Fibroblast of lung (primary cell): ENCODE measurements at places on chromosomes 3 and 15. TPM values are rescaled to one million over a fixed set of nuclear protein-coding genes. Genes with fewer than 3 reads are reported as not detected.

GRCh38 chr3:18809640-18810305 is 338.5 kb upstream of the KCNH8 start:
- no peak overlapping the region for H3K27ac ChIP-seq
- no peak overlapping the region for H3K4me3 ChIP-seq
- H3K27me3 ChIP-seq: no peaks in the 10 kb centered on the region
- no peaks in the 10 kb centered on the region for H3K36me3 ChIP-seq
- no peak for DNase-seq

Gene POPDC2
- total RNA-seq: 0.17 and 0.26 TPM in 2 replicates

Gene RAF1
- total RNA-seq: 135 and 258 TPM in 2 replicates

GRCh38 chr15:29087521-29088285 is 181.9 kb downstream of the NSMCE3 start:
- no peaks in the 10 kb centered on the region for H3K27me3 ChIP-seq
- no peaks in the 10 kb centered on the region for H3K36me3 ChIP-seq
- no peak for DNase-seq
- no peak overlapping the region for H3K4me3 ChIP-seq

Gene ZNF35
- total RNA-seq: 9.8 and 11.2 TPM in 2 replicates

GRCh38 chr3:107117156-107117555 is 260.1 kb upstream of the CCDC54 start:
- H3K36me3 ChIP-seq: no peaks in the 10 kb centered on the region
- no peak for DNase-seq
- H3K4me3 ChIP-seq: no peak overlapping the region
- H3K4me1 ChIP-seq: no peaks in the 10 kb centered on the region
- H3K27ac ChIP-seq: no peak overlapping the region

GRCh38 chr3:153944084-153944483 is 177.1 kb upstream of the ARHGEF26 start:
- no peaks in the 10 kb centered on the region for H3K27me3 ChIP-seq
- no peaks in the 10 kb centered on the region for H3K4me1 ChIP-seq
- no peak overlapping the region for H3K4me3 ChIP-seq
- H3K36me3 ChIP-seq: no peaks in the 10 kb centered on the region
- H3K27ac ChIP-seq: no peak overlapping the region

GRCh38 chr3:140972833-140973232 is 31.2 kb downstream of the SLC25A36 start:
- no peaks in the 10 kb centered on the region for H3K27me3 ChIP-seq
- H3K36me3 ChIP-seq: no peaks in the 10 kb centered on the region
- no peaks in the 10 kb centered on the region for H3K4me1 ChIP-seq
- DNase-seq: peak; percentile 48
- H3K27ac ChIP-seq: no peak overlapping the region
- no peak overlapping the region for H3K4me3 ChIP-seq

DNA sequence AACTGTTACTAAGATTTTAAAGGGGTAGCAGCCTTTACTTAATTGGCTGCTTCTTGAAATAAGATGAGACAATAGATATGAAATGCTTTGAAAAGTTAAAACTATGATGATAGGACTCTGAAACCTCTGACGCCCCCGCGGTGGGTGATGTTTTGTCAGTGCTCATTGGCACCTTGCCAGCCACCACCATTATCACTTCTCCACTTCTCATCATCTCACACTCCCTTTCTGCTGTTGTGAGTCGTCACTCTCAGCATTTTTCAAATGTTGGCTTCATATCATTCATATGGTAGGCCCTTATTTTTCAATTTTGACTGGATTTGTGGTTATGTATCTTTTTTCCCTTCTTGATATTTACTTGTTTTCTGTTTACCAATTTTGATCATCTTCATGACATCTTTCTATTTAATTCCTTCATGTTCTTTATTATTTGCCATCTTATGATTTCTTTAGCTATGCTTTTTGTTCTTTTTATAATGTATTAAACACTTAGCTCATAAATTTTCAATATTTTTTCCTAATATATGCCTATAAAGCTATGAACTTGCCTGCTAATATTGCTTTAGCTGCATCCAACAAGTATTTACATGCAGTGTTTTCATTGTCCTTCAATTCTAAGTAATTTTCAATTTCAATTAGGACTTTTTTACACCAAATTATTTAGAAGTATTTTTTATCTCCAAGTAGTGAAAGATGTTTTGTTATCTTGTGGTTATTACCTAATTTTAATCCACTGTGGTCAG is 30.3 kb upstream of the SKOR1 start:
- H3K36me3 ChIP-seq: no peaks in the 10 kb centered on the region
- no peaks in the 10 kb centered on the region for H3K27me3 ChIP-seq
- H3K4me3 ChIP-seq: no peak overlapping the region
- no peak for DNase-seq
- H3K4me1 ChIP-seq: no peaks in the 10 kb centered on the region
- H3K27ac ChIP-seq: no peak overlapping the region

Gene ECE2
- total RNA-seq: not detected in 2 replicates

Gene MAGEL2
- under 0.01 TPM in 2 replicates for total RNA-seq

DNA sequence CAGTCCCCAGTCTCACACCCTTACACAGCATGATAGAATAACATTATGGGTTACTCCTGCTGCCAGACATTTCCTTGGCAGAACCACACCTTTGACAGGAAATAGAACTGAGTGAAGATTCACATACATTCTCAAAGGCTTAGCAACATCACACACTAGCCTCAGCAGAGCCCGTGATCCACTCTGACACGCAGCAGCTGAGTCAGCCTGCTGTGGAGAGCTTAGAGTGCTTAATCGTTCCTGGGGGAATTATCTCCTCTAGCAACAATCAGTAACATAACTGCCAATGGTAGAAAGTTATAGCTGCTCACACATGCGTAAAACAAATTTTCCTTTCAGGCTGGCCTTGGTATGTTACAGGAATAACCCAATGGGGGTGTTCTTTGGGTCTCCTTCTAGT is 382.1 kb downstream of the GAP43 start:
- peaks cover 8% of the 10 kb centered on the region for H3K4me1 ChIP-seq
- no peaks in the 10 kb centered on the region for H3K36me3 ChIP-seq
- no peak overlapping the region for H3K4me3 ChIP-seq
- DNase-seq: peak; percentile 89
- no peaks in the 10 kb centered on the region for H3K27me3 ChIP-seq

Gene CYP8B1
- total RNA-seq: not detected in 2 replicates
